ENCODE measurements at places on chromosomes 4 and X.

- DNase-seq, result no peak
These were observed 19.7 kb downstream of the CPEB2 start for GRCh38 chr4:15021946-15022345.

- DNase-seq, result no peak
These were observed 82.3 kb upstream of the OGT start for GRCh38 chrX:71450433-71451106.

- DNase-seq, result no peak
These were observed 14.8 kb upstream of the MAMLD1 start for GRCh38 chrX:150348365-150348764.

GRCh38 chr4:186932631-186933187 lies 209.1 kb upstream of the FAT1 start:
- DNase-seq, result peak; percentile 73

DNA sequence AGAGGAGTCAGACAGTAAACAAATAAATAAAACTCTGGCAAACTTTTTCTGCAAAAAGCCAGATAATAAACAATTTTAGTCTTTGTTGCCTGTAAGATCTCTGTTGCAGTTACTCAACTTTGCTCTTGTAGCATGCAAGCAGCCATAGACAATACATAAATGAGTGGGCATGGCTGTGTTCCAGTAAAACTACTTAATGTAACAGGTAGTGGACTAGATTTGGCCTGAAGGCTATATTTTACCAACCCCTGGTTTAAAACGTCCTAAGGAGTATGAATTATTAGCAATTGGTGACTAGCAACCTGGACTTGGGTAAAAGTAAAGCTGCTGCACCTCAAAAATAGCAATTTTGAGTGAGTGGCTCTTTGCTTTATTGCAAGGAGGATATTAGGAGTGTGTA lies 30.9 kb downstream of the SLAIN2 start:
- no peak for DNase-seq

DNA sequence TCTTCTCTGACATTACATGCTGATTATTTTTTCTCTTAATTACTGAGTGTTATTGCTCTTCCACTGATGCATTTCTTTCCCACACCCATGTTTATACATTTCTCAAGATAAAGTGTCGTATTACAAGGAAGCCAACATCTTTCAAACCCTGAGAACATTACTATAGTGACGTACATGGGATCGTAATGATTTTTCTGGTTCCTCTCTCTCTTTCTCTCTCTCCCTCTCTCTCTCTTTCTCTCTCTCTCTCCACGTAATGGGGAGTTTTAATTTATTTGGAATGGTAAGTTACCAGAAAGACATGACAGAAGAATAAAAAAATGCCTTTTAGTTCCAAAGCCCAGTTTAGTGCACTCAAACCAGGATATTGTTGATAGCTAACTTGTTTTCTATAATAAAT lies 40.4 kb upstream of the MAPK10 start:
- no peak for DNase-seq
